Right lobe of liver (tissue), 6 donors: ENCODE measurements at places on chromosomes 3 and 15.
A peak's percentile ranks its signal among the peaks of the same experiment; 100 is the strongest.

- no peak for DNase-seq
Observed at GRCh38 chr3:197463279-197463678, 92.5 kb downstream of the BDH1 start.

DNA sequence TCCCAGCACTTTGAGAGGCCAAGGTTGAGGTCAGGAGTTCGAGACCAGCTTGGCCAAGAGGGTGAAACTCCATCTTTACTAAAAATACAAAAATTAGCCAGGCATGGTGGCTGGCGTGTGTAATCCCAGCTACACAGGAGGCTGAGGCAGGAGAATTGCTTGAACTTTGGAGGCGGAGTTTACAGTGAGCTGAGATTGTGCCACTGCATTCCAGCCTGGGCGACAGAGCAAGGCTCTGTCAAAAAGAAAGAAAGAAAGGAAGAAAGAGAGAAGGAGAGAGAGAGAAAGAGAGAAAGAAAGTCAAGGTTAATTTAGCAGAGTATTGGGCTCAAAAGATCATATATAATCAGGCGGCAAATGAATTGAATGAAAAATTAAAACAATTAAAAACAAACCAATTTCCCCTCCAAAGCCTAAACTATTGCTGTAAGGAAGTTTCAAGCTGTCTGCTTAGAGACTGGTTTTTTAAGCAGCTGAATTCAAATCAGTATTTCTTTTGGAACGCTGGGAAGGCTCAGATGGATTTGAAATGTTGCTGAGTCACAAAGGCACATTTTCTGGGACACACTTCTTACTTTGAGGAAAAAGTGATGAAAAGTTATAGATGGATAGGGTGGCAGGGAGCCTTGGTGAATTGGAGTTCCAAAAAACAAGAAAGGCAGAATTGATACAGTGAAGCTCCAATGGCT, 81.3 kb upstream of the BHLHE40 start:
- no peak for DNase-seq

DNA sequence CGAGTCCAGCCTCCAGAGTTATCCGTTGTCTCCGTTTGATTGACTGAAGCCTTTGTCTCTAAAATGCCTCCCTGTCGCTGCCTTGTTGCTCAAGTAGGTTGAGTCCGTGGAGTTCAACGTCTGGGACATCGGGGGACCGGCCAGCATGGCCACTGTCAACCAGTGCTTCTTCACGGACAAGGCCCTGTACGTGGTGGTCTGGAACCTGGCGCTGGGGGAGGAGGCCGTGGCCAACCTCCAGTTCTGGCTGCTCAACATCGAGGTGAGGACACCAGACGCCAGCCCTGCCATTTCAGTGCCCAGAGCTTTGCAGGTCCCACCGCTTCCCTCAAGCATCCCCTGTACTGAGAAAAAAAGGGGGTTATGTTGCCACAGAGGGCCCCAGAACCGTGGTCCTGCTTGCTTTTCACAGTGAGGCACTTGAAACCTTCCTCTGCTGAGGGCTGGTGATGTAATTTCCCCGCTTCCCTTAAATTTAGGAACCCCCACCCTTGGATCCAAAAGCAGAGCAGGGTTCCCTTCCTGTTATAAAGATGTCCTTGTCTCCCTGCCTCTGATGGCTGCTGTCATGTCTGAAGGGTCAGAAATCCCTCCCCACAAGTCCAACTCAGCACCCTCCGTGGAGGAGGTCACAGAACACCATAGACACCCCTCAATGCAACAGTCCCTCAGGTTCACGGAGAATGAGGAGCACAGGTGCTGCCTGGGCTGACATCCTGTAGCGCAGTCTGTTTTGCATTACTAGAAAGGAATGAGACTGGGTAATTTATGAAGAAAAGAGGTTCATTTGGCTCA, 105.7 kb downstream of the LRRK1 start:
- DNase-seq = peak; percentile 39

DNA sequence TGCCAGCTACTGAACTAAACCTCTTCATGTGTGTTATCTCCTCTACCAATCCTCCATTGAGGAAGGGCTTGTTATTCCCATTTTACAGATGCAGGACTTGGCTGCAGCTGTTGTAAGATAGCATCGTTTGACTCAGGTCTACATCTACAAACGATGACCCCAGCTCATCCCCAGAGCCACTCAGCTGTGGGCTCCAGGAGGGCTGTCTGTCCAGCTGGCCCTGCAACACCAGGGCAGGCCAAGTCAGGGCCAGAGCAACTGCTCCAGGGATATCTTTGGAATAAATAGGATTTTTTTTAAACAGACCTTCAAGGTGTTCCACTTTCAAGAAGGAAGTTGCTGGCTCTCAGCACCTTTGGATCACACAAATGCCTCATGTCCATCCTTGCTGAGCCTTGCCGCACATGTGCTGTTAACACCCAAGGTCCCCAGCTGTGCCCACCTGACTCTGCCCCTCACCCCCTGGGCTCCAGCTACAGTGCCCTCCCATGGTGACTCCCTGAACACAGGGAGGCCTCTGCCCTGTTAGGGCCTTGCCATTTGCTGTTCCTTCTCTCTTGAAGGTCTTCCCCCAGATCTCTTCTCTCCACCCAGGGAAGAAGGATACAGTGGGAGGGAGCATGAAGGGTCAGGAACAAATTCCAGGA, 31.0 kb downstream of the ALDH1L1 start:
- DNase-seq = no peak

DNA sequence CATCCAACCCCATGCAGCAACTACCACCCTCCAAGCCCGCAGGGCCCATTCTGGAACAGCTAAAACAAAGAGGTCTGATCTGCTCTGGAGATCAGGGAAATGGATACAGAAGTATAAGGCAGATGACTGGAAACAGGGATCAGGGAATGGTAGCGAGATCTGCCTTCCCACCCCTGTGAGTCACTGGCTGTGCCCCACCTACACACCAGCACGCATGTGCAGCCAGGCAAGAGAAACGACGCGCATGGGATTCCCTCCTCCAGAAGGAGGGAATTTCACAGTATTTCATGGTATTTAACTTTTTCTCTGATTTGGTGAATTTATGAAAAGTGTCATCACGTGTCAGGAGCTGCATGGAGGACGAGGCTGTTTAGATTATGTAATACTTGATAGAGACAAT, 116.7 kb downstream of the ARRDC4 start:
- no peak for DNase-seq

DNA sequence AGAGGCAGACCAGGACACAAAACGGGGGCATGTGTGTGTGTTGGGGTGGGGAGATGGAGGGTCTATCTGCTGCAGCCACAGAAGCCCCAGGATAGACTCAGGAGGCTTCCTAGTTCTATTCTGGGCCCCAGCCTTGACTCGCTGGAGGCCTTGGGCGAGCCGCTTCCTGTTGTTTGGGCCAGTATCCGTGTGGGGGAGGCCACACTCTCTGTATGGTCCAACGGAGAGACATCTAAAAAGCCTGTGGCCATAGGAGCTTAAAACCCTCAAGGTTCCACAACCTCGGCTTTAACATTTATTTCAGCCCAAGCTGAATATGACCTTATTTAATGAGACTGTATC, 32.8 kb downstream of the POC1A start:
- DNase-seq = no peak

DNA sequence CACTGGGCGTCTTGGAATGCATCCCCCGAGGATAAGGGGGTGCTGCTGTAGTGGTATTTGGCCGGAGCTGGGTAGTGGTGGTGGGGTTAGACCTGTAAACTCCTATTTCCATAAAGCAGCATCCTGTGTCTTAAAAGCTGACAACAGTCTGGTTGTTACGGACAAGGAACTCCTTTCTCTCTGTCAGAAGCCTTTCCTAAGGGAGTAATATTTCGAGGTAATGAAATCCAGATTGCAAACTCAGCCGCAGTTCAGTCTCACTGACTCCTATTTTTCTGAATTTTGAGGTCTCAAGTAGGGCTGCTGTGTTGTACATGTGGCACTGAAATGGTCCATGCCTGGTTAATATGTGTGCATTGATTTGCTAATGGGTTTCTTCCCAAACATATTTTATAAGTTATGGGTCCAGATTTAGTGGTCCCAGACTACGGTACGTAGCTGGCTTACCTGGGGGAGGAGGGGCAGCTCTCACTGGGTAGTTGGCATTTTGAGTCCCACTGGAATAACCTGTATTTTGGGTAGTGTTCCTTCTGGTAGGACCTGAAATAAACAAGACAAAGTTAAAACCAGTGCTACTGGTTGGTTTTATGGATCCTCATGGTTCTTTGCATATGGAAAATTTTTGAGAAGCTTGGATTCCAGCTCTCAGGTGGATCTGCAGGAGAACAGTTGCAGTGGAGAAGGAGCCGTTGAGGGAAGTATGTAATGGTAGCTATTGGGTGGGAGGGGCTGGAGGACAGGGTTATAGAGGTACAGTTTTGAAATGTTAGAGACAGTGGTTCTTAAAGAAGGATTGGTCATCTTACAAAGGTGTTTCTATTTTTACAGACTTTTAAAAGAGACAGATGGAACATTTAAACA, 48.6 kb upstream of the LDHAL6B start:
- no peak for DNase-seq

- DNase-seq = no peak
Observed at GRCh38 chr3:122475316-122475715, 39.4 kb downstream of the KPNA1 start.

- DNase-seq = no peak
Observed at GRCh38 chr3:114333180-114333922, 39.5 kb downstream of the TIGIT start.

DNA sequence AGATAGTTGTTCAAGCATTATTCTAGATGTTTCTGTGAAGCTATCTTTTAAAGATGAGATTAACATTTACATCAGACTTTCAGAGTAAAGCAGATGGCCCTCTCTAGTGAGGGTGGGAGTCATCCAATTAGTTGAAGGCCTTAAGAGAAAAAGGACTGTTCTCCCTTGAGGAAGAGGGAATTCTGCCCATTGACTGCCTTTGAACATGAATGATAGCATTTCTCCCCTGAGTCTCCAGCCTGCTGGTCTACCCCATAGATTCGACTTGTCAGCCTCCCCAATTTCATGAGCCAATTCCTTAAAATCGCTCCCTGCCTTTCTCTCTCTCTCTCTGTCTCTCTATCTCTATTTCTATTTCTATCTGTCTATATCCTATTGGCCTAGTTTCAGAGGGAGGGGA, 115.5 kb downstream of the EBLN2 start:
- no peak for DNase-seq

DNA sequence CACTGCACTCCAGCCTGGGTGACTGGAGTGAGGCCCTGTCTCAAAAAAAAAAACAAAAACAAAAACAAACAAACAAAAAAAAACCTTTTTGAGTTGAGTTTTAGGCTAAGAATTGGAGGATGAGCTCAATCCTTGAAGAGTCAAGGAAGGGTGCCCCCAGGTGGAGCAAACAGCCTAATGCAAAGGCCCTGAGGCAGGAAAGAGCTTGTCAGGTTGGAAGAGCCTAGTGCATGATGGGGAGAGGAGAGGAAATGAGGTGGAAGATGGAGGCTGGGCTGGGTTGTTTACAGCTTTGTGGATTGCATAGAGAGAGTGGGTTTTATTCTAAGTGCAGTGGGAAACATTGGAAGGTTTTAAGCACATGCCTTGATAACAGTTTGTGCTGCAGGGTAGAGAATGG, 2.1 kb upstream of the SNX22 start:
- no peak for DNase-seq
